ENCODE measurements at places on chromosomes 11 and 22.

DNA sequence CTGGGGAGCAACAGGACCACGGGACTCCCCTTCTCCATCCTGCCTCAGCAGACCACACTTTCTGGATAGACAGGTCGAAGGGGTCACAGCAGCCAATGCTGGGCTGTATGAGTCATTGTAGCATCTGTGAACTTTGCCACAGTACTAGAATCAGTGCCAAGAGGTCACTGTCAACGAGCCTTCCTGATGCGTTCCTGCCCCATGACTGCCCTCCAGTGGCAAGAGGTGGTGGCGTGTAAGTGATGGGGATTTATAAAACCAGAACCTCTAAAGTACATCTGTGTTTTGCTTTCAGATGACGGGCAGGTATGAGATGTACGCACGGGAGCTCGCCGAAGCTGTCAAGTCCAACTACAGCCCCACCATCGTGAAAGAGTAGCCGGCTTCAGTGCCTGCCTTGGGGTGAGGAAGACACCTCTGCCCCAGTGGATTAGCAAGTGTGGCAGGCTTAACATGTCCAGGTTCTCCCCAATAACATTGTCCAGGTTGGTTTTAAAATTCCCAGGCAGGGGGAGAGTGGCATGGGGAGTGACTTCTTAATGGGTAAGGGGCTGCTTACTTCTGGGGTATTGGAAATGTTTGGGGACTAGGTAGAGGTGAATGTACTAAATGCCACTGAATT is 29.4 kb downstream of the GUCD1 start:
- DNase-seq, result peak; percentile 90

- DNase-seq, result no peak
Observed at GRCh38 chr11:131762346-131763110, 392.1 kb downstream of the NTM start.

GRCh38 chr22:23212061-23213021 is 32.0 kb downstream of the BCR start:
- DNase-seq, result no peak

GRCh38 chr22:29080106-29080975 is 7.5 kb downstream of the KREMEN1 start:
- DNase-seq, result no peak
